AG09309 (cell line): ENCODE measurements at places on chromosomes 11 and 22.

DNA sequence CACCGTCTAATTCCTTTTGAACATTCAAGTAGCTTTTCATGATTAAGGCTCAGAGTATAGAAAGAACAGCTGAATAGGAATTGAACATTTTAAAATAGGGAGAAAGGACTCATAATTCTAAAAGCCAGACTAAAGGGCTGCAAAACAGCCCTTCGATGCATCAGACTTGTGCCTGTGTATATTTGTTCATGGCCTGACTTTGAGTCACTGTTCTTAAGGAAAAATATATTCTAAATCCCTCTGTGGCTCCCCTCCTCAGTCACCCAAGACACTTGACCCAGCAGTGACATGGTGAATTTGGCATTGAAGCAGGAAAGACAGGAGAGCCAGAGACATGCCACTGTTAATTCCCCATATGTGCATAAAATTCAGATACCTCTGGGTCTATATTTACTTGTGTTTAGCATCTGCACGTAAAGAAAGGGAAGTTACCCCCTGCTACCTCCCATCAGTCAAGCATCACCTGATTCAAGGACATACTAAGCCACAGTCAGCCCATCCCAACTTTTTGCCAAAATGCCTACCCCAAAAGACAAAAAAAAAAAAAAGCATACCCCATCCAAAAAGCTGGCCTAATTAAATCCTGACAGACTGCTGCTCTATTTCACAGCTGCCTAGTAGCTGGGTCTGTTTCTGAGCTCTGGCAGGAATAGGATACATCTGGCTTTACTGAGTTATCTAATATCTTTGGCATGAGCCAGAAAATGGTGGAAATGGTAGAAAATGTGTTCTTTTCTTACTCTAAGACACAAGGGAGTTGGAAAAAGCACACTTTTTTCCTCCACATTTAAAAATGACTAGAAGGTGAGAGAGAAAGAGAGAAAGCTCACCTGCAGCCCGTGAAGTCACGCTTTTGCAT lies 93.5 kb downstream of the COMMD9 start:
- no peak for DNase-seq

DNA sequence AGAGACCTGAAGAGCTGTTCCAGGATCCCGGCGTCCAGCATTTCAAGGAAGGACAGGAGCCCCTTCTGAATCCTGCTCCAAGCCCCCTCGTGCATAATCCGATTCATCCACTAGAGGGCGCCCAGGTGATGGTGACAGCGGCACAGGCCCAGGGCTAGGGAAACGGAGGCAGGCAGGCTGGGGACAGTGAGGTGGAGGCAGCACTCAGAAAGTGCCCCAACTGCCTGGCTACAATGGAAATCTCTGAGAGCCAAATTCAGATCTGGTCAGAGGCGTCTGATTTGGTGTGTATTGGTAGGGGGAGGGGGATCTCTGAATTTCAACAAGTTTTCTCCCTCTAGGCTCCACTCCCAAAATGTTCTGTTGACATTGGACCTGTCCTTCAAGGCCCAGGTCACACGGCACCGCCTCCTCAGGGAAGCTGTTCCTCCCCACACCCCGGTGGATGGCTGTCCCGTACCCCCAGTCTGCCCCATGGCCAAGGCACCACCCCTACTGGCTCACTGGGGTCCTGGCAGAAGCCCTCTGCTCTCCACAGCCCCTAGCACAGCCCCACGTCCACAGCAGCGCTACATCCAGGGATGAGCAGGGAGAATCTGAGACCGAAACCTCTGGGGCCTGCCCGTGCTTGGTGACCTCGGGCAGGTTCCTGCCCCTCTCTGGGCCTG lies 142.9 kb downstream of the CRYBB2 start:
- no peak for DNase-seq

DNA sequence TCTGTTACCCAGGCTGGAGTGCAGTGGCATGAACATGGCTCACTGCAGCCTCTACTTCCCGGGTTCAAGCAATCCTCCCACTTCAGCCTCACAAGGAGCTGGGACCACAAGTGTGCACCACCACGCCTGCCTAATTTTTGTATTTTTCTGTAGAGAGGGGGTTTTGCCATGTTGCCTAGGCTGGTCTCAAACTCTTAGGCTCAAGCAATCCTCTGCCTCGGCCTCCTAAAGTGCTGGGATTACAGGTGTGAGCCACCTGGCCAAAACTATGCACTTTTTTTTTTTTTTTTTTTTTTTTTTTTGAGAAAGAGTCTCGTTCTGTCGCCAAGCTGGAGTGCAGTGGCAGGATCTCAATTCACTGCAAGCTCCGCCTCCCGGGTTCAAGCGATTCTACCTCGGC lies 12.4 kb upstream of the CLDN5 start:
- no peak for DNase-seq

GRCh38 chr22:27988704-27989103 lies 69.6 kb upstream of the PITPNB start:
- no peak for DNase-seq

DNA sequence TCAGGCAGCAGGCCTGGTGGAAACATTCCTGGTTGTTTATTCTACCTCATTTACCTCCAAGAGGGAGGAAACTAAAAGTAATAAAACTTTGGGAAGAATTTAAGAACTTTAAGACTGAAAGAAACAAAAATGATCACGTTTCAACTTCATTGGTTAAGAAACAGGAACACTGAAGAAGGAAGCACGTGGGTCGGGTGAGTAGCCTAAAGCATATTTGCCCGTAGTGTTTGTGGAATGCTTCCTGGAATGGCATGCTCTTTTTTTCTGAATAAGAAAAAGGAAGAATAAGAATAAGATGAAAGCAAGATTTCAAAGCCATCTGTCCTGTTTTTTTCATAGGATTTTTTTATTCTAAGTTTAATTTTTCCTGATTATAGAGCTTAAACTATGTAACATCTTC lies 83.1 kb downstream of the WNT11 start:
- DNase-seq: no peak

DNA sequence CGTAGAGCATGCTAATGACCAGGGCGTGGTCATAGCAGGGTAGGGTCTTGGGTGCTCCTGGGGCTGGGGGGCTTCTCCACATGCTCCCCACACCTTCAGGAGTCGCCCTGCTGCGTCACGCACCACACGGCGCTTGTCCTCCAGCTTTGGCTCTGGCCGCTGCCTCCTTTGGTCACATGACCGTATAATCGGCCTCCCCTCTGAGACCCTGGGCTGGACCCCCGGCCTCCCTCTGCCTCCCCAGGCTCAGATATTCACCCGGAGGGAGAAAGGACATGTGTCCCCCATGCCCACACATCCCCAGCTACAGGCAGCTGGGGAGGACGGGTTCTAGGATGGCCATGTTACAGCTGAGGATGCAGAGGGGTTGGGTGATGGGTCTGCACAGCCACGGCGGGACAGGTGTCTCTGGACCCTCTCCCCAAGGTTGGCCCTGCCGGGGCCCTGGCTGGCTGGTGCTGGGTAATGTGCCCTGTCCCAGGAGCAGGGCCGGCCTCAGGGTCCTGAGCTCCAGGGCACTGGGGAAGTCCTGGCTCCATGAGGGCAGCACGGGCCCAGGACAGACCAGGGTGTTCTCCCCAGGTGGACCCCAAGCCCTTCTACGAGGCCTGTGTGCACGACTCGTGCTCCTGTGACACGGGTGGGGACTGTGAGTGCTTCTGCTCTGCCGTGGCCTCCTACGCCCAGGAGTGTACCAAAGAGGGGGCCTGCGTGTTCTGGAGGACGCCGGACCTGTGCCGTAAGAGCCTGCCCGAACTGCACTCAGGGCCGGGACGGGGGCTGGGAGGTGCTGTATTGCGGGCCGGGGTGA lies 14.5 kb downstream of the MUC2 start:
- DNase-seq: no peak

DNA sequence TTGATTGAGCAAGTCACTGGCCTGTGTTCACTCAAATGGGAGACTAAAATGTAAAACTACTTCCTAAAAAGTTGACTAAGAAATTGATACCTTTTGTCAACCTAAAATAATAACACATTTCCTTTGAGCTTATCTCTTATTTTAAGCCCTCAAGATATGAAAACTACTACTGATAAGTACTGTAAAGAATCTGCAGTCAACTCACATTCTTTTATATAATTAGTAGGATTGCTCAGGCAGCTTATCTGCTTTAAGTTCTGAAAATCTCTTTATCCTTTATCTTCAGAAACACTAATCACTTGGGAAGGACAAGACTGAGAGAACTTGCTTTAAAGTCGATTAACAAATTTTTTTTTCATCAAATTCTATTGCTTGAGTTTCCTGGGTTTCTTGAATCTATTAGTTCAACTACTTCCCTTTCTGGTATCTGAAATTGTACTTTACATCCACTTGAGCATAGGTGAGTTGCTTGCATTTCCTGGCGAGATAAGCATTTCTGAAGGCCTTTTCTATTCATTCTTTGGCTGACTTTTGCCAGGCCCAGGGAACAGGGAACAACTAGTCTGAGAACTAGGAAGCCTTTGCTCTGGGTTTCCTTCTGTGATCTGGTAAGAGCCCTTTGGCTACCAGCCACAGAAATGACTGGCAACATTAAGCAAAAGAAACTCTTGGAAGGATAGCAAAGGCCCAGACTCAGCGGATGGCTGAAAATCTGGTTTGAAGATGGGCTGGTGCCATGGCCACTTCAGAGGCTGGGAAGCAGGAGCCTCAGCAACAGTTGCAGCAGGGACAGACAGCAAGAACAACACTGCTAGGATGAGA lies 19.3 kb upstream of the CSRP3 start:
- DNase-seq: no peak

- no peak for DNase-seq
These were observed 30.9 kb downstream of the EIF3F start for GRCh38 chr11:8017894-8018483.

- no peak for DNase-seq
These were observed 9.4 kb downstream of the SUSD2 start for GRCh38 chr22:24190596-24191208.

DNA sequence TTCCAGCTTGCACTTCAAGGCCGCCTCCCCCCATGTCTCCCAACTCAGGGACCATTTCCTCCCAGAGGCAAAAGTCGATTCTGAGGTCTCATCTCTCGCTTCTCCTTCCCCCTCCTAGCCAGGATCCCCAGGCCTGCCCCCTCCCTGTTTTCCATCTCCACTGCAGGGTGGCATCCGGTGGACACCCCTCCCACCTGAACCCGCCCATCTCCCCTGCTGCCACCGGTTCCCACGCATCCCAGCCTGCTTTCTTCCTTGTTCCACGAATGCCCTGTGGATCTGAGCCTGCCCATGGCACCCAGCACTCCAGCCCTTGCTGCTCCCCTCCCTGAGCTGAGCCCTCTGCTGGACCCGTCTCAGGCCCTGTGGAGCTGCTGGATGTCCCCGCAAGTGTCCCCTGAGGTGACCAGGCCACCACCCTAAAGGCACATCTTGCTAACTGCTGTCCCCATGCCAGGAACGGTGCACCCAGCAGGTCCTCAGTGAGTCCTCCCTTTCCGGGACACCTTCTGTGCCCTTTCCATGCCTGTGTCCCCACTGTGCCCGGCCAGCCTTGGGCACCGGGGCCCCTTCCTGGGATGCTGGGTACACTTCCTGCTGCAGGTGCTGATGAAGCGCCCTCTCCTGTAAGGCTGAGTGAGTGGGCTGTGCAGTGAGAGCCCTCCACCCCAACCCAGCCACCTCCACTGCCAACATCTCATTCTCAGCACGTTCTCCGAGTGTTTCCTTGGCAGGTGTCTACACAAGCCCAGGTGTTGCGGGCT lies 936 bp downstream of the IL17REL start:
- DNase-seq: no peak

DNA sequence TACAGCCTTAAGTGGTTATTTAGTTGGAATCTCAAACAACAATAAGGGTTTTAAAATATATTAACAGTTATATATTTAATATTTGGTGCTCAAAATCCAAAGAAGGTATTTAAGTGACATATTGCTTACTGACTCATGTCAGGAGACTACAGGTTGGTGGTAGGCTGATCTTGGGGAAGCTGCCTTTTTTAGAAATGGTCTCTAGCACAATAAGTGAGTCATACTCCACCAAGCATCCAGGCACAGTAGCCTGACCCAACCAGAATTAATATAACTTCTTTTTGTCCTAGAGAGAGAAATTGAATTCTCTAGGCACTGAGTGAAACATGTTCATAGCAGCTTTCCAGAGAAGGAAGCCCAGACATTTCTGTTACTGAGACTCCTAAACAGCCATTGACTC lies 868.5 kb upstream of the TENM4 start:
- DNase-seq: no peak

DNA sequence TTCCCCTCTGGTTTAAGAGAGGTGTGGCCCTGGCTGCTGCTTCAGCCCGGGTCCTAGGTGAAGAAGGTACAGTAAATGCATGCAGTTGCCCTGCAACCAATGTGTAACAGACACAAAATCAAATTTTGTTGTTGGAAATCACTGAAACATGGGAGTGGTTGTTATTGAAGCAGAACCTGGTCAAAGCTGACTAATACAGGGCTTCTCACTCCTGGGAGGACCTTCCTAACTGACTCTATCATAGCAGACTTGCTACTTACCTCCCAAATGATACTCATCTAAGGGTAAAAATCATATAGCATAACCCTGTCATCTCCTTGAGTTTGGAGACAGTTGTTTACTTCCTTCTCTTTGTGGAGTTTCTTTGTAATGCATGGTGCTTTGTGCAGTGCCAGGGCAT lies 52.6 kb downstream of the SLC1A2 start:
- no peak for DNase-seq

DNA sequence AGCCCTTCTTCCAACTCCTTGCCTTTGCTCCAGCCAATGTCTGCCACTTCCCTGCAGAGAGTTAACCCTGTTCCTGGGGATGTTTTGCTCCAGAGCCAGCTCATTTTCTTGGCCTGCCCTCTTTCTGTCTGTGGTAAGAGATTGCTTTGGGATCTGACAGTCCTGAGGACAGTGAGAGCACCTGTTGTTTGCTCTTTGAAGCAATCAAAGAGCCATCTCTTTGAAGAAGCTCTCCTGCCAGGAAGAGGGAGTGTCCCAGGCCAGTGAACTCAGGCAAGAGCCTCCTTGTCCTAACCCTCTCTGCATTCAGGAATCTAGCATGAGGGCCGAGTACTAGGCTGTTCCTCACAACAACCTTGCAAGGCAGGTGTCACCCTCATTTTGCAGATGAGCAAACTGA lies 42.2 kb downstream of the TRAF6 start:
- no peak for DNase-seq

- no peak for DNase-seq
These were observed 829.7 kb upstream of the FAT3 start for GRCh38 chr11:91394727-91395414.

DNA sequence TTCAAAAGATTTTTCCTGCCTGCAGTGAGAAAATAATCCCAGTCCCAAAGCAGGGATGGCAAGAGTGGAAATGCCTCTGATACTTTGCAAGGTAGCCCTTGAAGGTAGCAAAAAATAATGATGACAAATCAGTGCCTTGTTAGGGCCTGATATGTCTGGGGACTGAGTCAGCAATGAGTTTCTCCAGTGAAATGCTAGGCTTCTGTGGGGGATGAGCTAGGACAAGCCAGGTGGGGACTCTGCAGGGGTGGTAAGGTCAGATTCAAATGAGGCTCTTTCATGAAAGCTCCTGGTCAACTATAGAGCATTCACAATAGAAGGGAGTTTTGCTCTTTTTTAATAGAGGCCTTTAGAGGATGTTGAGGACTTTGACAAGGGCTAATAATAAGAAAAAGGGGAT lies 77.7 kb downstream of the ME3 start:
- DNase-seq: no peak

- no peak for DNase-seq
These were observed 27.8 kb downstream of the LIMK2 start for GRCh38 chr22:31239771-31240370.

- DNase-seq: peak; percentile 37
These were observed 181.6 kb upstream of the POU2AF2 start for GRCh38 chr11:111063726-111064517.

- no peak for DNase-seq
These were observed 39.4 kb upstream of the TSPAN18 start for GRCh38 chr11:44687388-44687787.

GRCh38 chr11:119880873-119881272 lies 151.9 kb upstream of the NECTIN1 start:
- no peak for DNase-seq
